ENCODE measurements at places on chromosomes 11 and 22. TPM values are rescaled to one million over a fixed set of nuclear protein-coding genes. Genes with fewer than 3 reads are reported as not detected.
A peak's percentile ranks its signal among the peaks of the same experiment; 100 is the strongest.

INPP5J gene
- 0.31 TPM for total RNA-seq

DEUP1 gene
- total RNA-seq, result not detected

CFAP300 gene
- not detected for total RNA-seq

HBB gene
- not detected for total RNA-seq

ANGPTL5 gene
- not detected for total RNA-seq

MGAT3 gene
- total RNA-seq, result 7.0 TPM

VPREB1 gene
- total RNA-seq, result not detected

LARGE2 gene
- 2.5 TPM for total RNA-seq

FGF3 gene
- not detected for total RNA-seq

DNA sequence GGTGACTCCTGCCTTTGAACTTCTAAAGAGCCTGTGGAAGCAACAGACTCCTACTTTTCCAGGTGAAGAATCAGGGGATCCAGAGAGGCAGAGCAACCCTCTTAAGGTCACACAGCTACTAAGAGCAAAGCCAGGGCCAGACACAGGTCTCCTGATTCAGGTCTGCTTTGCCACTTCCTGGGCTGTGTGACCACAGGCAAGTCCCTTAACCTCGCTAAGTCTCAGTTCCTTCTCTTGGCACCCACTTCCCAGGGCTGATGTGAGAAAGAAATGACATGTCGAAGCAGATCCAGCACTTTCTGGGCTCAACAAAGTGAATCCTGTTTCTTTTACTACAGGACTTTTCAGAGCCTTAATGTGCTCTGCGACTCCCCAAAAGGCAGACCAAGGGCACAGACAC lies 30.2 kb downstream of the UQCR10 start:
- no peak for DNase-seq
- peaks cover 19% of the 10 kb centered on the region for H3K4me1 ChIP-seq
- no peak overlapping the region for H3K4me3 ChIP-seq
- H3K27ac ChIP-seq, result peak overlapping the region; percentile 54
- no peaks in the 10 kb centered on the region for H3K27me3 ChIP-seq

DNA sequence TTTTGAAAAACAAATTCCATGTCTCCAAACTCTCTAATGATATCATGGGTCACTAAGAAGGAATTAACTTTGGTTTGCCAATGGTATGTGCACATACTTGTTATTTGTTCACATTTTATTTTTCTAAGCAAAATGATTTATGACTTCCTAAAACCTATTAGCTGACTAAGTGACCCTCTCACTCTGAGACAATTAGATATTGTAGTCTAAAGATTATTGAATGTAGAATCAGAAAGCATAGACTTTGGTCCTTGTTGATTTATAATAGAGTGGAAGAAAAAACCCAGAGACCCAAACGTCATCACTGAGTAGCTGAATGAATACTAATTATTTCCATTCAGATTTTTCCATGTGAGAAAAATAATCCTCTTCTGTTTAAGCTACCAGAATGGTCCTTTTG lies 243.5 kb upstream of the ANO3 start:
- no peaks in the 10 kb centered on the region for H3K27me3 ChIP-seq
- H3K36me3 ChIP-seq, result no peaks in the 10 kb centered on the region
- H3K27ac ChIP-seq, result no peak overlapping the region
- H3K4me3 ChIP-seq, result no peak overlapping the region
- H3K4me1 ChIP-seq, result no peaks in the 10 kb centered on the region

GRCh38 chr11:68541991-68542390 lies 81.4 kb downstream of the PPP6R3 start:
- no peaks in the 10 kb centered on the region for H3K27me3 ChIP-seq
- H3K4me1 ChIP-seq, result peaks cover 36% of the 10 kb centered on the region
- no peak for DNase-seq

GRCh38 chr11:122173587-122173986 lies 57.6 kb upstream of the BLID start:
- no peak overlapping the region for H3K4me3 ChIP-seq
- H3K36me3 ChIP-seq, result no peaks in the 10 kb centered on the region
- peaks cover 2% of the 10 kb centered on the region for H3K27me3 ChIP-seq
- no peak for DNase-seq

DNA sequence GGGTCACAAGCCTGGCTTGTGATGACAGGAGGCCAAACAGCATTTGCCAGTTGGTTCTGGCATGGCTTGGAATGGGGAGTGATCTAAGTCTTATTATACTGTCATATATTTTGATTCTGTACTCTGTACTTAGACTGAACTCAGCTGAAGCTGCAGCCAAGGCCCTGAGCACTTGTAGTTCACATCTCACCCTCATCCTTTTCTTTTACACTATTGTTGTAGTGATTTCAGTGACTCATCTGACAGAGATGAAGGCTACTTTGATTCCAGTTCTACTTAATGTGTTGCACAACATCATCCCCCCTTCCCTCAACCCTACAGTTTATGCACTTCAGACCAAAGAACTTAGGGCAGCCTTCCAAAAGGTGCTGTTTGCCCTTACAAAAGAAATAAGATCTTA lies 843 bp downstream of the OR56B1 start:
- no peak overlapping the region for H3K27ac ChIP-seq
- H3K4me3 ChIP-seq, result no peak overlapping the region
- H3K27me3 ChIP-seq, result no peaks in the 10 kb centered on the region
- H3K4me1 ChIP-seq, result no peaks in the 10 kb centered on the region

DNA sequence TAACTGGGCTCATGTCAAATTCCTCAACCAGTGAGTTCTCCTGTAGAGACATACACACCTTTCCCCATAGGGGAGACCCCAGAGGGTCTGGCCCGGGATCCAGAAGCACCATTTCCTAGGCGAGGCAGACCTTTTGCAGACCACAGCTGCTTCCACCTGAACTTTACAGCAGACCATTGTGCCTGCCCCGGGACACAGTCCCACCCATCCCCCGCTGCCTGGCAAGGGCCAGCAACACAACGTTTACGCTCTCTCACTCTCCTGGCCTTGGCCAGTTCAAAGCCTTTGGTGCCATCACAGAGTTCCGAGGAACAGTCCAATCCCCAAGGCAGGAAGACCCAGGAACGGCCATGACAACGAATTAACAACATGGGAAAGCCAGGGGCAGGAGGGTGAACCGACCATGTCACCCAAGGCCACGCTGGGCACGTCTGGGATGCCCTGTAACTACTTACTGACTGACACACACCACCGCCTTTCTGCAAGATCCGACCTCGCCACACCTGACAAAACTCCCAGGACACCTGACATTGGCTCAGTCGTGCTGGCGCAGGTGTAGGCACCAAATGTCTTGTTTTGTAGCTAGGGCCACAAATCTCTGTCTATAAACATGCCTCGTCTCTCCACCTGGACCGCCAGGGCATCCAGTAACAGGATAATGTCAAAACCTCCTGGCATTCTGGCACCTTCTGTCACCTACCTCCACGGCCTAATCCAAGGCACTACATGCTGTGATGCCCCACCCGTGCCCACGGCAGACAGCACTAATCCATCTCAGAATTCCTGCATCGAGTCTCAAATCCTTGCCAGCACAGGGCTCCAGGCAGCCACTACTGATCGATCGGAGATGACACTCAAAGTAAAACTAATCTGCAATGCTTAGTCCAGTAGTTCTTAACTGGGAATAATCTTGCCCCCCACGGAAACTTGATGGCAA lies 51.3 kb downstream of the MYH9 start:
- no peaks in the 10 kb centered on the region for H3K27me3 ChIP-seq
- peaks cover 82% of the 10 kb centered on the region for H3K4me1 ChIP-seq
- H3K36me3 ChIP-seq, result peaks cover 58% of the 10 kb centered on the region
- peak overlapping the region; percentile 98 for H3K27ac ChIP-seq

DNA sequence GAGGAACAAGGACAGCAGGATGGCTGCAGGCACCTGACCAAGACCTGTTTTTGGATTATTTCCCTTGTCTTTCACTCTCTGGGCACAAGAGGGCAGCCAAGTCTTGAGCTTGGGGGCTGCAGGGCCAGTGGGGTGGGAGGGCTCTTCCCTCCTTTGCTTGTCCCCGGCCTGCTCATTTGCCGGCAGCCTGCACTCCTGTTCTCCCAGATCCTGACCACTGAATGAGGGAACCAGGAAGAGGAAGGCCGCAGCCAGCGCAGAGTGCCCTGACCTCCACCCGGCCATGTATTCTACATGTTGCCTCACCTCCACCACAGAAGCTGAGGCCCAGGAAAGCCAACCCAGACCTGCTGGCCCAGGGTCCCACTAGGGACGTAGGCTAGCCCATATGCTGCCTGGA lies 15.5 kb upstream of the NNMT start:
- H3K27ac ChIP-seq, result no peak overlapping the region
- no peaks in the 10 kb centered on the region for H3K36me3 ChIP-seq
- no peaks in the 10 kb centered on the region for H3K4me1 ChIP-seq

- peaks cover 19% of the 10 kb centered on the region for H3K4me1 ChIP-seq
- H3K4me3 ChIP-seq, result no peak overlapping the region
- no peaks in the 10 kb centered on the region for H3K27me3 ChIP-seq
- no peak for DNase-seq
- H3K36me3 ChIP-seq, result peaks cover 9% of the 10 kb centered on the region
Measured at GRCh38 chr22:50444663-50445062, 30.2 kb downstream of the SBF1 start.

DNA sequence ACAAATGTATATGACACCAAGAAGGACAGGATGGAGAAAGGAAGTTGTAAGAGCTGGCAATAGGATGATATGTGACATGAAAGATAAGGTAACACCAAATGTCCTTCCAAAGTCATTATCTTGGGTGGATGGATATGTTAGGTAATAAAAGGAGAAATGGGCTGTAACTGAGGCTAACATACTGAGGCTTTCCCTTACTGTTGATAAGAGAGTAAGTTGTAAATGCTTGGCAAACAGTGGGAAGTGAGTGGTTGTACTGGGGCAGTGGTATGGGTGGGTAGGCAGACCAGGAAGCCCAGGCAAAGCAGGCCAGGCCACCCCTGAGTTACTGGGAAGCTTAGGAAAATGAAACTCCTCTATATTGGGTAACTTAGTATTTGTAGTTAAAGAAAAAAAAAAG lies 73.7 kb downstream of the ARHGAP42 start:
- H3K4me1 ChIP-seq, result no peaks in the 10 kb centered on the region
- DNase-seq, result no peak
- H3K36me3 ChIP-seq, result no peaks in the 10 kb centered on the region
- H3K27me3 ChIP-seq, result no peaks in the 10 kb centered on the region
- H3K27ac ChIP-seq, result no peak overlapping the region

DNA sequence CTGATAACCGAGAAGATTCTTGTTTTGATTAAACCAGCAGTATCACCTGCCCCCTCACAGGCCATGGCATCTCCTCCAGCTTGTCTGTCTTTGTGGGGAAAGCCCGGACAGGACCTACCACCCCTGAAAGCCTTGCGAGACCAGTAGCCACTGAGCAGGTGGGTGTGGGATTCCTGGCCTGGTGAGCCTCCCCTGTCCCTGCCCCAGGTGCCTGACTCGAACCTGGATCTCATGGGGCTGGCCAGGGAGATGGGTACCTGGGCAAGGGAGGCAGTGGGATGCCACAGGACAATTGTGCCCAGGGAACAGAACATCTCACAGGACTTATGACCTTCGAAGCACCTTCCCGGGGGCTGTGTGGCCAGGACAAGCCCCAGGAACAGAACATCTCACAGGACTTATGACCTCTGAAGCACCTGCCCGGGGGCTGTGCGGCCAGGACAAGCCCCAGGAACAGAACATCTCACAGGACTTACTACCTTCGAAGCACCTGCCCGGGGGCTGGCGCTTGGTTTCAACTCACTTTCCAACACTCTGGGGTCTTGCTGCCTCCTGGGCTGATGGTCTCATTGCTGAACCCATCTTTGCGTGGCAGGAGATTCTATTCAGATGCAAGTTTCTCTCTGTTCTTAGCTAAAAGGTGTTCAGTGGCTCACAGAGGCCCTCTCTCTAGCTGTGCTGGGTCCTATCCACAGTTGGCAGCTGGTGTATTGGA lies 854.5 kb downstream of the BRD1 start:
- no peak overlapping the region for H3K4me3 ChIP-seq
- no peak for DNase-seq
- no peaks in the 10 kb centered on the region for H3K4me1 ChIP-seq
- no peak overlapping the region for H3K27ac ChIP-seq
- H3K27me3 ChIP-seq, result peaks cover 8% of the 10 kb centered on the region

- H3K4me3 ChIP-seq, result no peak overlapping the region
- DNase-seq, result no peak
- no peaks in the 10 kb centered on the region for H3K36me3 ChIP-seq
- H3K27ac ChIP-seq, result no peak overlapping the region
Measured at GRCh38 chr11:133551064-133551463, 18.8 kb upstream of the OPCML start.

DNA sequence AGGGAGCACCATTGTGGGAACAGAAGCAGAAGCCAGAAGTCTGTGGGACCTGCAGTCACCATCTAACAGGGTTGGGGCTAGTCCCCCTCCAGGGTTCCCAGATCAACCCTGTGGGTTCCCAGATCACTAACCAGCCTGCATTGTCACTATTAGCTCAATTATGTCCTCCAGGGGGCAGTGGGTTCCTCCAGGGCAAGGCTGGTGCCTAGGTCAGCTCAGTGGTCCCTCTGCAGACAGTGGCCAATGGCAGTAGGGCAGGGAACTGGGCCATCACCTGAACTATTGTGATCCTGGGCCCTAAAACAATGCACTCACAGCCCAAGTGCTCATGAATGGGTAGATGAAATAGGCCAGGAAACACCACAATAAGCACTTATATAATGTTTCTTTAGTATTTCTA lies 18.8 kb upstream of the PRSS23 start:
- no peaks in the 10 kb centered on the region for H3K4me1 ChIP-seq
- H3K27me3 ChIP-seq, result peaks cover 13% of the 10 kb centered on the region
- DNase-seq, result no peak
- H3K36me3 ChIP-seq, result no peaks in the 10 kb centered on the region
- H3K27ac ChIP-seq, result no peak overlapping the region

- peaks cover 13% of the 10 kb centered on the region for H3K27me3 ChIP-seq
- no peak overlapping the region for H3K4me3 ChIP-seq
- DNase-seq, result no peak
Measured at GRCh38 chr11:134749040-134749839, 337.2 kb upstream of the B3GAT1 start.

- peak overlapping the region; percentile 47 for H3K4me3 ChIP-seq
- H3K36me3 ChIP-seq, result peaks cover 2% of the 10 kb centered on the region
Measured at GRCh38 chr11:70398834-70399680, 728 bp downstream of the CTTN start.

DNA sequence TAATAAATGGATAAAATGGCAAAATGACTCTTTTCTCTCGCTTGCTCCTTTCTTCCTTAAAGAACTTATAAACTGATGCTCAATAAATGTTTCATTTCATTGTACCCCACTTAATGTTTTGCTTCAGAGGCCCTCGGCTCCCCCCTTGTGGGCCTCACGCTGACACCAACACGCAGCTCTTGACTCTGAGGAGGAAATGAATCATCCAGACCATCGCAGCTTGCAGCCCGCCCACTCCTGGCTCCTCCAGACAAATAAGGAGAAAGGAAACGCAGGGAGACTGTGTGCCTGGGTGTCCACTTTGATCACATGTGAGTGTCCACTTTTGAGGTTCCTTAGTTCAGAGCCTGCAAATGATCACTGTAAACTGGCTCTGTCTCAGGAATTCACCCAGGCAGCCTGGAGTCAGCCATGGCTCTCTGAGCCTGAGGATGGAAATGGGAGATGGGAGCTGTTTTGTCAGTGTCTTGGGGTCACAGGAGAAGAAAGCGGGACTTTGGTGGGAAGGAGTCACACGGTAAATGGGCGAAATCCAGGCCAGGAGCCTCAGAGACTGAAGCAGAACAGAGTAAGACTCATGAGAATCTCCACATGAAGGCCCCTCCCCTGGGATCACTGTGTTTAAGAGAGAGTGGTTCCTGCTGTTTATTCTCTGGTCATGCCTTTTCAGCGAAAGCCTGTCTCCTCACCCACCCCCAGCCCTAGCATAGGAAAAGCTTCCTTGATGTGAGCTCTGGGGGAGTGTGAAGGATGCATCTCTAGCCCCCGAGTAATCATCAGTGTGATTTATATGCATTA lies 96.5 kb downstream of the CWC15 start:
- peaks cover 12% of the 10 kb centered on the region for H3K4me1 ChIP-seq
- peak overlapping the region; percentile 65 for H3K4me3 ChIP-seq
- peaks cover 2% of the 10 kb centered on the region for H3K27me3 ChIP-seq

Data from activated naive CD8-positive, alpha-beta T cell treated with anti-CD3 and anti-CD28 coated beads, Interleukin-2, amount 10 ng/mL, durations not matched to agents 7 days and 5 days (primary cell).